ENCODE measurements at places on chromosomes 2 and 18.

GRCh38 chr2:153823880-153824279, 47.8 kb upstream of the GALNT13 start:
- no peak for DNase-seq

GRCh38 chr18:2091937-2092336, 479.4 kb downstream of the METTL4 start:
- no peak for DNase-seq

DNA sequence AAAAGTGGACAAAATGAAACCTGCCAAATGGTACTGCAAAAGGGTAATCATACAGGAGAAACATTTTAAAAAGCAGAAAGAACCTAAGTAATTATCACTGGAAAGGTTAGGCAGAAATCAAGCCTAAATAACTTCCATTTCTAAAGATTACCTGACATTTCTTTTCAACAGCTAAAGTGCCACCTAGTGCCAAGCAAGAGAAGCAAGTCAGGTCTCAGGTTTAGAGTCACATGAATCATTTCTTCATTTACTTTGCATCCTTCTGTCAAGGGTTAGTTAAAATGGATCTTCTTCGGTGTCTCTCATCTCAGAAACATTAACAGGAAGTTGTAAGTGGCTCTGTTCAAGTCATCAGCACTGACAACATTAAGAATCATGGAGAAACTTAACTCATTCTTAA, 90.3 kb downstream of the AKAIN1 start:
- DNase-seq, result no peak

DNA sequence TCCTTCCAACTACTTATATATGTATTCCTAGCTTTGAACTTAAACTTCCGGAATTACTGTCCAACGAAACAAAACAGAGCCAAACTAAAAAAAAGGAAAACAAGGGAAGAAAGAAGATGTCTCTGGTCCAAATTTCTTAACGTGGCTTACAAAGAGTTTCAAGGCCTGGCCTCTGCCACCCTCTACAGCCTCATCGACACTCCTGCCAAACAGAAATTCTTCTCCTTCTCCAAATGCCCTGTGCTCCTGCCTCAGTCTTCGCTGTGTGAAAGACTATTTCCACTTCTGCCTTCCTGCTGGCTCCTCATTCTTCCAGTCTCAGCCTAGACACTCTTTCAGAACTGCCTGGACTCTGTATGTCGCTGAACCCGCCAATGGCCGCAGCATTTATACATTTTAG, 249.2 kb downstream of the TXNL1 start:
- DNase-seq, result no peak

GRCh38 chr2:114022360-114023085, 132.6 kb downstream of the ACTR3 start:
- no peak for DNase-seq

GRCh38 chr2:230913406-230914143, 11.5 kb downstream of the GPR55 start:
- DNase-seq, result no peak

- no peak for DNase-seq
Measured at GRCh38 chr2:207674826-207675225, 36.6 kb upstream of the CCNYL1 start.

Measured in NCI-H1930 (cell line).